HS-5 (cell line): ENCODE measurements at places on chromosomes 1 and 21.

DNA sequence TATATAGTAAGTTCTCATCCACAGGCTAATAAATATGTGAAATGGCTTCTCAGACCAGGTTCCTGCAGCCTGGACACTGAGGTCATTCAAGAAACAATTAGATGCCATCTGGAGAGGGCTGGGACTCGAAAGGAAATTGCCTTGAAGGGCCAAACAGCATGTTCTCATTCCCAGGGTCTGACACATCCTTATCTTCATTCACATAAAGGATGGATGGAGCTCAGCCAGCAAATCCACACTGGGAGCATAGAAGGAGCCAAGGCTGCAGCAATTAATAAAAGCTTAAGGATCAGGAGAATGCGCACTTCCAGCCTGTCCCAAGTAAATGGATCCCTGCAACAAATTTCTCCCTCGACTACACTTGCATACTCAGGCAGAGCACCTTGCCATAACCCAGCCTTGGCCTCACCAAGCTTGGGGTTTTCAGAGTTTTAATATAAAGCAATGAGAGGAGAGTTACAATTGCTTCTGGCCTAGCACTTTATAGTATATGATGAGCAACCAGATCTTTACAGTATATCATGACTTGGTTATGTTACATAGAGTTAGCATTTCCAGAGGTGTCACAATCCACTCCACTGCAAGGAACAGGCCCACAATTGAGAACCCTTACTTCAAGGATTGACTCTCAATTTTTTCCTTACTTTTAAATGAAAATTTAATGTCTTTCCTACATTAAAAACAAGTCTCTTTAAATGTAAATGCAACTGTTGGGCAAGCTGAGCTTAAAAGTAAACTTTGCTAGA is 55.9 kb downstream of the BCAR3 start:
- DNase-seq = peak; percentile 87

DNA sequence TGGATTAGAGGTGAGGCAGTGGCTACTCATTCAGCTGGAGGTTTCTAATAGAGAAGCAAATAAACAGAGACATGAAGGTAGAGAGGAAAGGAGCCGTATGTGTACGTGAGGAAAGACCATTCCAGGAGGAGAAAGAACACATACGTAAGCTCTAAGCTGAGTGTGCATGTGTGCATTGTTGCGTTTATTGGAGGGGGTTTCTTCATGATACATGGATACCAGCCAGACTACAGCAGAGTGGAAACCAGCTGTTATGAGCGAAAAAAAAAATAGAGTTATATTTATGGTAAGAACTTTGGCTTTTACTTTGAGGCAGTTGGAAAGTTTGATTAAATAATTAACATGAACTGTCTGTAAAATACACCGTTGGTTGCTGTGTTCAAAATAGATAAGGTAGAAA is 173.4 kb upstream of the RGS18 start:
- no peak for DNase-seq

DNA sequence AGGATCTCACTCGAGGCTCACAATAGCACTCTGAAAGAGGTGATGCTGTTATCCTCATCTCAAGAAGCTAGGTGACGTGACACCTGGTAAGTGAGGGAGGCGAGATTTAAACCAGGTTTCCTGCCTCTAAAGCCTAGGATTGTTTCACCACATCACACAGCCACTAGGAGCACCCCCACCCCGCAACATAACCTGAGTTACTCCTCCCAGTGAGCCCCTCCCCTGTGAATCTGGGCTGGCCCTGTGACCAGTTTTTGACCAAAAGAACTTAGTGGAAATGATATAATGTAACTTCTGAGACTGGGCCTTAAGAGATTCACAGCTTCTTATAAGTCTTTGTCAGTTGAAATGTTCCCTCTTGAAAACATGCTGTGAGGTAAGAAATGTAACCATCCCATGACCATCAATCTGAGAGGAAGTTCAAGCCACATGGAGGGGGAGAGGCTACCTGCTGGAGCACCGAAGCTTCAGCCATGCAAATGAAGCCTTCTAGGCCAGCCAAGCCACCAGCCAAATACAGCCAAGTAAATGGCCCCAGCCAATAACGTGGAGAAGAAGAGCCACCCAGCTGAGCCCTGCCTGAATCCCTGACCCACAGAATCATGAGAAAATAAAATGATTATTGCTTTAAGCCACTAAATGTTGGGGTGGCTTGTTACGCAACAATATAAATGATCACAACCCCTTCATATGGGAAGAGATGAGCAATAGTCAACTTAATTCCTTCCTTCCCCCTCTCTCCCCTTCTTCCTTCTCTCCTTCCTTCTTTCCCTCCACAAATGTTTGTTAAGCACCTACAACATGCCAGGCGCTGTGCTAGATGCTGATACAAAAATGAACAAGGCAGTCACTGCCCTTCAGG is 61.0 kb upstream of the FAM20B start:
- DNase-seq = no peak

DNA sequence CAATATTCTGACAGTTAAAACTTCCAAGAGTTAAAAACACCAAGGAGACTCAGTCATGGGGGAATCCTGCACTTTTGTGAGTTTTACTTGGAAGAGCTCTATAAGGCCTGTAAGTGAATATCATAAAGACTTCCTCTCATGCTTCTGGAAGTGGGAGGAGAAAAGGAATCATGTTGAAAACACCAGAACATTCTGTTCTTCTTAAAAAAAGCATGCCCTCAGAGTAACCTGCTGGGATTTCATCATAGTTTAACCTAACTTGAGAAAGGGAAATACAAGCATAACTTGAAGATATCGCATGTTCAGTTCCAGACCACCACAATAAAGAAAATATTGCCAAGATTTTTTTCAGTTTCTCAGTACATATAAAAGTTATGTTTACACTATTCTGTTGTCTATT is 51.9 kb downstream of the COL11A1 start:
- no peak for DNase-seq

DNA sequence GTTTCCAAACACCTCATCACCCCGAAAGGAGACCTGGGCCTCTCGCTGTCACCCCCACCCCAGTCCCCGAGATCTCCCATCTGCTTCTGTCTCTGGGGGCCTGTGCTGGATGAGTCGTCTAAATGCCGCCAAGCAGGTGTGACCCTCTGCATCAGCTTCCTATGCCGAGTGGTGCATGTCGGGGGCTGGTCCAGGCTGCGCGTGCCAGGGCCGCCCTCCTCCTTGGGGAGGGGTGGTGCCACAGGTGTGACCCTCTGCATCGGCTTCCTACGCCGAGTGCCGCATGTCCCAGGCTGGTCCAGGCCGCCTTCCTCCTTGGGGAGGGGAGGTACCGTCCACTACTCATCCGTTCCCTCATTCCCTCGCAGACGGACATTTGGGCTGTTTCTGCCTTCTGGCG is 115.7 kb downstream of the PRDM16 start:
- no peak for DNase-seq

DNA sequence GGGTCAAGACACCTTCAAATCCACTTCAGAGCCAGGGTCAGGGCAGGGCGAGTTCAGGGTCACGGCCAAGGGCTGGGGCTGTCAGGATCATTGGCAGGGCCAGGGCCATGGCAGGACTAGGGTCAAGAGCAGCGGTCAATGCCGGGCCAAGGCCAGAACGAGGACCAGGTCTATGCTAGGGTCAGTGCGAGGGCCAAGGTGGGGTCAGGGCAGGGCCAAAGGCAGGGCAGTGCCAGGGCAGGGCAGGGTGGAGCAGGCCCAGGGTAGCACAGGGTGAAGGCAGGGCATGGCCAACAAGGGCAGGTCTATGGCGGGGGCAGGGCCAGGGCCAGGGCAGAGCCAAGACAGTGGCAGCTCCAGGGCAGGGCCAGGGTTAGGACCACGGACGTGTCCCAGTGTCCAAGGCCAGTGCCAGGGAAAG is 154.0 kb downstream of the LIPI start:
- no peak for DNase-seq

GRCh38 chr1:62271948-62272728 is 47.1 kb downstream of the KANK4 start:
- no peak for DNase-seq

DNA sequence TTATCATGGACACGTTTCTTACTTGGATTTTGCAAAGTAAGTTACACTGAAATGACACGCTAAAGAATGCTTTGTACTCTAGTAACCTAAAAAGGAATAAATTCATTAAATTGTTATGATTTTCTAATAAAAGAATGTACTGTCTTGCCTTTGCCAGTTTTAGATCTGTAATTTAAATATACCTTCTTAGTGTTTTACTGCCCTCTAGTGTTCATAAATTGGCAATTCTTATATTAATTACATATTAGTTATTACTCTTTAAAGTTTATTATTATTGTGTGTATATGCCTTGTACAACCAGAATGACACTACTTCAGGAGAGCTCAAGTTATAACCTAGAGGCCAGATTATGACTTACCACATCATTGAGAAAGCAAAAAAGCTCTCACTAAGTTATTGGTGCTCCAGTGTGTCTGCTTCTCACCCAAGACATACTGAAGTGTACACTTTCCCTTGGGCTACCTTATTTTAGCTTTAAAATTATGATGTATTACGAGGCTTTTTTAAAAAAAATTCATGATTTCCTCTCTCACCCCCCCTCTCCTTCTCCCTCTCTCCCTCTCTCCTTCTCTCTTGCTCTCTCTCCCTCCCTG is 169.9 kb downstream of the HS2ST1 start:
- DNase-seq = peak; percentile 20

DNA sequence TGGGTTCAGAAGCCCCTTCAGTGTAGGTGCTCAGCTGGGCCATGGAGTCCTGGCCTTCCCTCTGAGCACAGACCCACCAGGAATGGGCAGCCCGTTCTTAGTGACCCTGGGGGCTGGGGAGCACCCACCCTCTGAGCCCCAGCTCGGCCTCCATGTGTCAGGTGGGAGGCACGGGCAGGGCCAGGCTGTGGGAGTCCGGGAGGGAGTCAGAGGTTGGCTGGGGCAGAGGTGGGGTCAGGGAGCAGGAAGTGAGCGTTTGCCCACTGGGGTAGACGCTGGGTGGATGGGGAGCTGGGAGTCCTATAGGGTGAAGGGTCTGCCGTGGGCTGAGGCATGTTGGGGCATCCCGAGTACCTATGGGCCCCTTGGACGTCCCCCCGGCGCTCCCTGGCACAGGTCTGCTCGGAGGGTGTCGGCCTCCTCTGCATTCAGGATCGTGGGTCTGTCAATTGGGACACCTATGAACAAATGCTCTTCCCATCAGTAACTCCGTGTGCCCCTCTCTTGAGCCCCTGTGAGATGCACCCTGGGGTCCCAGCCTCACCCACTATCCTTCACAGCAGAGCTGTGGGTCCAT is 30.5 kb downstream of the COL18A1 start:
- no peak for DNase-seq

- no peak for DNase-seq
Measured at GRCh38 chr1:199087144-199087543, 448.3 kb downstream of the PTPRC start.

DNA sequence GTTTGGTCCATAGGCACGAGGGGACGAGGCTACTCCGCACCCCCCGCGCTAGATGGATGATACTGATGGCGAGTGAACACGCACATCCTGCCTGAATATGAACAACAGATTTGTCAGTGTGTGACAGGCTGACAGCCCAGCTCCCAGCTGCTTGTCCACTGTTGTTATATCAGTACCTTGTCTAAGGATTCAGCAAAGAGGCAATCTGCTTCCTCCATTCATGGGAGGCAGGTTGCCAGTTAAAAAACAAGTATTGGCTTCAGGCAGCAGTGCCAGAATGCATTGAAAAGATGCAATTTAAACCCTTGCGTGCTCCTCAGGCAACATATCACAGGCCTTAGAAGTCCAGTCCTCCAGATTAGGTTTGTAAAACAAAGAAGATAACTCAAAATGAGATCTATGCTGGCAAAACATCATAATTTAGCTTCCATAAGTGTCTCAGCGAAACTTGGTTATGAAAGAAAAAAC is 223.3 kb downstream of the GPATCH2 start:
- no peak for DNase-seq

GRCh38 chr1:156053768-156054499 is at the start of gene UBQLN4:
UBQLN4 (minus strand) TSS chr1:156053798; CDS start chr1:156053701, 97 bp downstream.
- no peak for DNase-seq

GRCh38 chr1:89451011-89451410 is 73.6 kb upstream of the LRRC8B start:
- DNase-seq = no peak

DNA sequence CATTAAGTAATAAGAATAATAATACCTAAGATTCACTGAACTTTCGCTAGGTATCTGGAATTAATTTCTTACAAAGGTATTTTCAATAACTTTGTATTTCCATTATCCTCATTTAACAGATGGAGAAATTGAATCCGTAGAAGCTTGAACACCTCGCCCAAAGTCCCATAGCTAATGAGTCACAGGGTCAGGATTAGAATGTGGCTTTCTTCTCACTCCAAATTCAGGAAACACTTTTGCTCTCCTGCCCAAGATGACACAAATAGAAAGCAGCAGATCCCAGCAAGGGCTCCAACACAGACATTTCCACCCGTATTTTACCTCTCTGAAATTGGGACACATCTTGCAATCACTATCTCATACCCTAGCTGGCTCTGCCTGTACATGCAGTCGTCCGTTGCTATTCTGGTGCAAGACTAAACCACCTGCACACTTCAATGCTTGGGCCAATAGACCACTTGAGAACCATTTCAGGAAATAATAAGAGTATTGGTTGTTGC is 125.9 kb upstream of the GREM2 start:
- no peak for DNase-seq

DNA sequence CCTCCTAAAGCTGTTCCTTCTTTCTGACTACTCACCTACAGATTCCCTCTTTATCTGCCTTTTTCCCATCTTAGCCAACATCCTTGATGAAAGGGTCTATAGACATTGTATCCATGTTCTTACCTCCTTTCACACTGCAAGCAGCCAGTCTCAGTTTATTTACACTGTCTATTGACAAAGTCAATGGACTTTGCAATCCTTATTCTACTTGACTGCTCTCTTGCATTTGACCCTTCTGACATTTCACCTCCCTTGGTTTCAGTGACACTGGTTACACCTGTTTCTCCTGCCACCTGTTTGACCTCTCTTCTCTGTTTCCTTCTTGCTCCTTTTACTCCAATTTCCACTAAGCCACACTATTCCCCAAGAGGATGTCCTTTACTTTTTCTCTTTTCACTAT is 224.0 kb upstream of the SNX7 start:
- DNase-seq = no peak
